Gastrocnemius medialis (tissue), 4 donors: ENCODE measurements at places on chromosomes 3 and 15. TPM values are rescaled to one million over a fixed set of nuclear protein-coding genes. Genes with fewer than 3 reads are reported as not detected.
A peak's percentile ranks its signal among the peaks of the same experiment; 100 is the strongest.

GADL1 gene
- total RNA-seq = 0.46 TPM

DNA sequence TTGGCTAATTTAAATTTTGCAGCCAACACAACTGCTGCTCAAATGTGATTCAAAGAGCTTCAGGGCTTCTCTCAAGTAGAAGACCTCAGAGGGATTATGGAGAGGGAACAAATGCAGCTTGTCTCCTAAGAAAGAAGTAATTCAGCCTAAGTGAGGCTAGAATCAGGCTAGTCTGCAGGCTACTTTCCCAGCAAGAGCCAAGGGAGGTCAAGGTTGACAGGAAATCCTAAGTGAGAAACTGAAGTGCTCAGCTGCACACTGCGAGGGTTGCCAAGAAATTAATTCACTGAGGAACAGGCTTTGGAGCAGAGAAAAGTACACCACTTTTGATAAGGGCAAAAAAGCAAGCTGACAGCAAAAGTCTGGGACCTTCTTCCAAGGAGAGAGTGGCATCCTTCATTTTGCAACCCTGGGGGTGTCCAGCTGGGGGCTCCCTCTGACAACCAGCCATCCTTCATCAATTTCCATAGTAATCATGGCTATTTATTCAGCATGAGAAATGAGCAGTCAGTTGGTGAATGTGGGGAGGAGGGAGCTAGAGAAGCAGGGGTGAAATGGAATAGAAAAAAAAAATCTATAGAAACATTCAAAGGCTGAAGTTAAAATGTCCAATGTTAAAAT is 646.4 kb upstream of the ADAMTS9 start:
- no peak overlapping the region for H3K27ac ChIP-seq
- no peaks in the 10 kb centered on the region for H3K4me1 ChIP-seq
- H3K36me3 ChIP-seq = no peaks in the 10 kb centered on the region
- no peak for DNase-seq

CNTN3 gene
- total RNA-seq = 0.24 TPM

GRCh38 chr15:80991421-80991820 is 1.8 kb upstream of the MESD start:
- no peak overlapping the region for H3K4me3 ChIP-seq
- H3K27me3 ChIP-seq = no peaks in the 10 kb centered on the region
- peaks cover 26% of the 10 kb centered on the region for H3K4me1 ChIP-seq
- DNase-seq = peak; percentile 73
- H3K27ac ChIP-seq = peak overlapping the region; percentile 91
- no peaks in the 10 kb centered on the region for H3K36me3 ChIP-seq

IL5RA gene
- not detected for total RNA-seq

ZNF148 gene
- 17.1 TPM for total RNA-seq

DNA sequence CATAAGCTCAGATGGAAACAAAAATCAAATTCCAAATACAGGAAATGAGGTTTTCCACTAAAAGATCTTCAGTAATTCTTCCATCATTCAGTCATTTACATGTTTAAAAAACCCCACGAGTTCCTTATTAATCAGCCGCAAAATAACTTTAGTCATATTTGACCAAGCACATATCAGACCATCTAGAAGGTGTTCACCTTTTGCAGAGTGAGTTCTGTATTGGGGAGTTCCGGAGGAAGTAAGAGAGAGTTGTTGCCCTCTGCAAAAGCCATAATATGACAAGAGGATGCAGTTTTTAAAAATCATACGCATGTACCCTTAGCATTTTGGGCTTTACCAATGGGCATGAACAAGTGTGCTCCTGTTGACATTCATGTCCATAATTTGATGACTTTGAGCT is 61.6 kb downstream of the CCR1 start:
- no peak overlapping the region for H3K27ac ChIP-seq
- no peaks in the 10 kb centered on the region for H3K36me3 ChIP-seq
- no peak overlapping the region for H3K4me3 ChIP-seq

- H3K4me3 ChIP-seq = no peak overlapping the region
- H3K4me1 ChIP-seq = no peaks in the 10 kb centered on the region
- DNase-seq = no peak
- no peaks in the 10 kb centered on the region for H3K27me3 ChIP-seq
- H3K36me3 ChIP-seq = no peaks in the 10 kb centered on the region
Observed at GRCh38 chr3:106425026-106425425, 556.2 kb upstream of the CBLB start.

DNA sequence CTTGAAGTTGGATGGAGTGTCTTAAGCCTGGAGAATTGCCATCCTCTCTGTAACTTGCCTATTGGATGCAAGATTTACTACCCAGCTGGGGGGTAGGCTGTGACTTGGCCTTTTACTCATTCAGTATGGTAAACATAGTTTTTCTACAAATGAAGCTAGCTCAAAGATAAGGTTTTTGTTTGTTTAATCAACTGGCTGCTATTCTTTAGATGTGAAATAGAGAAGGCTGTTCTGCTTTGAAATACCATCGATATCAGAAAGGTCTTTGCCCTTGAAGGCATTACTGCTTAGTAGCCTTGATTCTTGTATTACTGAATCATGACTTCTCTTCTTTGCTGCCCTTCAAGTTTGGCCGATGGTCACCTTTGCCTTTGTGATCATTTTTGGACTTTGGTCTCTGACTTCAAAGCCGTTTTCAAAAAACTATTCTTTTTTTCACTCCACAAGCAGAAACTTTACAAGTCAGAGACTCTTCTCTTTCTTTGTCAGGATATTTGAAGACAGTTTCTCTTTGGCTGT is 83.1 kb downstream of the GAP43 start:
- no peaks in the 10 kb centered on the region for H3K36me3 ChIP-seq
- H3K4me1 ChIP-seq = no peaks in the 10 kb centered on the region
- no peak for DNase-seq
- no peak overlapping the region for H3K4me3 ChIP-seq

GRCh38 chr3:187434524-187434923 is 66.3 kb downstream of the RTP4 start:
- no peak for DNase-seq
- no peak overlapping the region for H3K4me3 ChIP-seq
- H3K27me3 ChIP-seq = no peaks in the 10 kb centered on the region
- H3K4me1 ChIP-seq = no peaks in the 10 kb centered on the region
- no peak overlapping the region for H3K27ac ChIP-seq

- H3K27me3 ChIP-seq = no peaks in the 10 kb centered on the region
- H3K36me3 ChIP-seq = no peaks in the 10 kb centered on the region
- no peak overlapping the region for H3K27ac ChIP-seq
Observed at GRCh38 chr3:190217081-190217480, 96.4 kb upstream of the P3H2 start.

DNA sequence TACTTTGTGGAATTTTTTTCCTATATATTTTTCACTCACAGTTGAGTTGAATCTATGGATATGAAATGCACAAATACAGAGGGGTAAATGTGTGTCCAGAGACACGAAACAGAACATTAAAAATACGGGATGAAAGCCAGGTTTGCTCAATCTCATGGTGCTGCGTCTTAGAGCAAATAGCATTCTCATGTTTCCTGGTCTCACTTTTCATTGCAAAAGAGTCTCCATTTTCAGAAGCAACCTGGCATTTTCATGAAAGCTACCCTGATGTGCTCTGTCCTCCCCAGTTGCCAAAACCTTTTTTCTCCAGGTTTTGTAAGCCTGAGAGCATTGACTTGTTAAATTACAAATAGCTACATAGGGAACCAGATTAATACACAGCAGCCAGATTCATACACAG is 49.5 kb upstream of the MBNL1 start:
- no peak for DNase-seq
- H3K36me3 ChIP-seq = no peaks in the 10 kb centered on the region
- H3K4me1 ChIP-seq = peaks cover 34% of the 10 kb centered on the region
- H3K4me3 ChIP-seq = peak overlapping the region; percentile 11

GRCh38 chr3:64266065-64266931 is 41.0 kb upstream of the PRICKLE2 start:
- peak overlapping the region; percentile 65 for H3K4me3 ChIP-seq
- peaks cover 13% of the 10 kb centered on the region for H3K4me1 ChIP-seq
- no peaks in the 10 kb centered on the region for H3K27me3 ChIP-seq
- H3K36me3 ChIP-seq = no peaks in the 10 kb centered on the region
- peak overlapping the region; percentile 81 for H3K27ac ChIP-seq

SLC9C1 gene
- not detected for total RNA-seq

GRCh38 chr3:25904206-25904605 is 114.3 kb downstream of the OXSM start:
- no peaks in the 10 kb centered on the region for H3K27me3 ChIP-seq
- H3K27ac ChIP-seq = no peak overlapping the region
- no peaks in the 10 kb centered on the region for H3K4me1 ChIP-seq
- no peak for DNase-seq

DYNLT2B gene
- 3.3 TPM for total RNA-seq

DNA sequence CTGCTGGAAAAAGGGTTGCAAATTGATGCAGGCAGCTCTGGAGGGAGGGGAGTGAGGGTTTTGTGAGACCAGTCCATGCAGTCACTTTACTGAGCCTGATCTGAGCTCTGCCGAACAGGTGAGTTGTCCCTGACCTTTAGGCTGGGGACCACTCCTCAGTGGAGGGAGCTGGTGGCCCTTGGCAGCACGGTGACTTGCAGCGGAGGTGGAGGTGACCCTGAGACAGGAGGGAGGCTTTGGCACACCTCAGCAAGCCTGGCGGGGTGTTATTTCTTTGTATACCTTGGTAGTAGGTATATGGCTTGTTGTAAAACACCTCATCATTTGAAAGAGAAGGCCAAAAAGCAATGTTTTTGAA is 43.5 kb downstream of the FGD5 start:
- DNase-seq = no peak
- H3K4me1 ChIP-seq = peaks cover 29% of the 10 kb centered on the region
- H3K36me3 ChIP-seq = no peaks in the 10 kb centered on the region
- no peak overlapping the region for H3K27ac ChIP-seq
- H3K27me3 ChIP-seq = no peaks in the 10 kb centered on the region

SLCO2A1 gene
- 2.4 TPM for total RNA-seq

GRCh38 chr3:30350901-30351300 is 255.5 kb upstream of the TGFBR2 start:
- H3K4me1 ChIP-seq = peaks cover 21% of the 10 kb centered on the region
- DNase-seq = no peak
- no peak overlapping the region for H3K4me3 ChIP-seq

STAB1 gene
- 27.2 TPM for total RNA-seq

SLC2A2 gene
- total RNA-seq = 0.51 TPM

HRH1 gene
- 1.2 TPM for total RNA-seq

DNA sequence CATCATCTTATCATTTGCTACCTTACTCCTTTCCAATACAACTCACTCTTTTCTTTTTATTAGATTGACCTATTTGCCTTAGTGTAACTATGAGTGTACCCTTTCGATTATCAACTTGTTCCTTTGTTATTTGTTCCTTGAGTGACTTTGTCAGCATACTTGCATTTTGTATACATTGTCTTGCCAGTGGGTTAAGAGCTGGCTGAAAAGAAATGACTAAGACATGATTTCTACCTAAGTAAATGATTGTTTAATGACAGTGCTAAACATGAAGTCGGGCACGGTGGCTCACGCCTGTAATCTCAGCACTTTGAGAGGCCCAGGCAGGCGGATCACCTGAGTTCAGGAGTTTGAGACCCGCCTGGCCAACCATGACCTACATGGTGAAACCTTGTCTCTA is 1042.3 kb downstream of the TBL1XR1 start:
- no peak for DNase-seq
- no peak overlapping the region for H3K4me3 ChIP-seq
- H3K27me3 ChIP-seq = no peaks in the 10 kb centered on the region
- H3K36me3 ChIP-seq = no peaks in the 10 kb centered on the region
- H3K27ac ChIP-seq = no peak overlapping the region
